Activated CD8-positive, alpha-beta T cell treated with anti-CD3 and anti-CD28 coated beads for 36 hours (primary cell): ENCODE measurements at places on chromosomes 5 and 9. TPM values are rescaled to one million over a fixed set of nuclear protein-coding genes. Genes with fewer than 3 reads are reported as not detected.
A peak's percentile ranks its signal among the peaks of the same experiment; 100 is the strongest.

DNA sequence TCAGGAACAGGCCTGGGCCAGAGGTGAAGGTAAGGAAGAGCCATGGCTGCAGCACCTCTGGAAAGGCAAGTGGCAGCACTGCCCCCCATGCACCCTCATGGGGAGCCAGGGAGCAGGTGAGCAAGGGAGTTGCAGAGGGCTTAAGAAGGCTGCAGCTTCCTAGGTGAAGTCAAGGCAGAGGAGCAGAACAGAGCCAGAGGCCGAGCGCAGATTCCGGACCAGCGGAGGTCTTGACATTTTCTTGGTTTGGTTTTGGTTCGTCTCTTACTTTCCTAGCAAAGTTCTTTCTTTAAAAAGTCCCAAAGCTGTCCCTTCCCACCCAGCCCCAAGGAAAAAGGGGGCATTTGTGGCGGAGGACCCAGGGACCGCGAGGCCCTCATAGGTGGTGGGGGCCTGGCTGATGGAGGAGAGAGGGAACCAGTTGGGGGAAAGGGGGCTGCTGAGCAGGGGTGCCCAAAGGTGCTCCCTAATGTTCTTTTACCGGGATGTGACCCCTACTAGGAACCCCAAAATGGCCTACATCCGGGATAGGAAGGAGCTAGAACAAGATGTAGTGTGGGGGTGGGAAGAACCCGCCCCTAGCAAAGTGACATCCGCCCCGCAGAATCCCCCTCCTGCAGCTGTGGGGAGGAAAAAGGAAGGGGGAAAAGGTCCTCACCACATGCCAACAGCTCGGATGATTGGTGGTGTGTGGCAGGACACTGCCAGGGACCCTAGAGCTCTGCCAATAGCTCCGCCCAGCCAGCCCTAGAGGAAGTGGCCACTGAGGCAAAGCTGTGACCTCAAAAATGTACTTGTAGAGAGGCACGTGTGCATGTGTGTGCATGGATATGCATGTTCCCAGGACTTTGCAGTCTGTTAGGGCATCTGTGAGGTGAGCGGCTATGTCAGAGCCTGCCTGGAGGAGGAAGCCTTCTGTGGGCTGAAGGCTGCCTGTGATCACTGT lies 914 bp upstream of the CD72 start:
- no peaks in the 10 kb centered on the region for H3K36me3 ChIP-seq
- H3K4me1 ChIP-seq = peaks cover 53% of the 10 kb centered on the region
- DNase-seq = peak; percentile 89
- peak overlapping the region; percentile 86 for H3K4me3 ChIP-seq
- no peaks in the 10 kb centered on the region for H3K27me3 ChIP-seq
- H3K27ac ChIP-seq = peak overlapping the region; percentile 96

DNA sequence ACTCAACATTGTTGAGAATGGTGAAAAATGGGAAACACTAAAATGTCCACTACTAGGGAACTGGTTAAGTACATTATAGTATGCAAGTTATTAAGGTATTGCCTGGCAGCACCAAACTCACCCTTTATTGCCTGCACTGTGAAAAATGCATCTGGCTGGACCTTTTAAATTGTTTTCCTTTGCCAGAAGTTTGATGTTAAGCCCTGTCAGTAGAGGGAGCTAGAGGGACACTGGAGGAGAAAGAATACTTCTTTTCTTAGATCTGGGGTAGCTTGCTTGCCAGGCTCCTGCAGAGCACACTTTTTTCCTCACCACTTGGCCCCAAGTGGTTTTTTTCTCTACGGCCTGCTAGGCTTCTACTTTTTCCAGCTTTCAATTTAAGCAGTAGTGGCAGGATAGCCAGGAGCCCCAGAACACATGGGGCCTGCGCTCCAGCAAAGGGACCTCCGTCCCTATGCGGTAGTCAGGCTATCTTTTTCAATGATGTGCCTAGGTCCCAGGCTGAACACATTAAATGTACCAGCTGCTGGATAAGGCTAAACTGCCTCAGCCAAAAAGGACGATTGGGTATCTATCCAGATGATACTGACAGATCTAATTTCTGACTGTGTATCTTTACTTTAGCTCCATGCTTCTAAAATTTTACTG lies 8.0 kb upstream of the HABP4 start:
- H3K27ac ChIP-seq = no peak overlapping the region
- H3K4me1 ChIP-seq = no peaks in the 10 kb centered on the region
- no peak overlapping the region for H3K4me3 ChIP-seq
- DNase-seq = no peak
- H3K36me3 ChIP-seq = no peaks in the 10 kb centered on the region
- H3K27me3 ChIP-seq = no peaks in the 10 kb centered on the region

DNA sequence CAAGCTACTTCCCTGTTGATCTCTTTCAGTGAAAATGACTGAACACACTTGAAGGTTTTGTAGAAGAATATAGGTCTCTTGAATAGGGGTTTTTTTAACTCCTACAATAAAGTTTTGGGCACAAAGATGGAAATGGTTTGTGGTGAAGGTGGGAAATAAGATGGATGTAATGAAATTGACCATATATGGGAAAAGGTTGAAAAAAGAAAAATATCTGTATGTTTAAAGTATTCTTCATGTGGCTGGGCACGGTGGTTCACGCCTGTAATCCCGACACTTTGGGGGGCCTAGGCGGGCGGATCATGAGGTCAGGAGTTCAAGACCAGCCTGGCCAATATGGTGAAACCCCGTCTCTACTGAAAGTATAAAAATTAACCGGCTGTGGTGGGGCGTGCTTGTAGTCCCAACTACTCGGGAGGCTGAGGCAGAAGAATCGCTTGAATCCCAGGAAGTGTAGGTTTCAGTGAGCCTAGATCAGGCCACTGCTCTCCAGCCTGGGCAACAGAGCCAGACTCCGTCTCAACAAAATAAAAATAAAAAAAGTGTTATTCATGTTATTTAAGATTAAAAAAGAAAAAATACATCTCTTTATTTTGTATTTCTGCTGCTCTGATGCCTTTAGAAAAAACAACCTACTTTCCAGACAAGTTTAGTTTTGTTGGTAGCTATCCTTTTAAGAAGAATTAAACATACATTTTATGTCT lies 2.2 kb downstream of the RBM27 start:
- H3K4me1 ChIP-seq = peaks cover 30% of the 10 kb centered on the region
- H3K4me3 ChIP-seq = no peak overlapping the region
- no peaks in the 10 kb centered on the region for H3K27me3 ChIP-seq
- peak overlapping the region; percentile 50 for H3K27ac ChIP-seq

DNA sequence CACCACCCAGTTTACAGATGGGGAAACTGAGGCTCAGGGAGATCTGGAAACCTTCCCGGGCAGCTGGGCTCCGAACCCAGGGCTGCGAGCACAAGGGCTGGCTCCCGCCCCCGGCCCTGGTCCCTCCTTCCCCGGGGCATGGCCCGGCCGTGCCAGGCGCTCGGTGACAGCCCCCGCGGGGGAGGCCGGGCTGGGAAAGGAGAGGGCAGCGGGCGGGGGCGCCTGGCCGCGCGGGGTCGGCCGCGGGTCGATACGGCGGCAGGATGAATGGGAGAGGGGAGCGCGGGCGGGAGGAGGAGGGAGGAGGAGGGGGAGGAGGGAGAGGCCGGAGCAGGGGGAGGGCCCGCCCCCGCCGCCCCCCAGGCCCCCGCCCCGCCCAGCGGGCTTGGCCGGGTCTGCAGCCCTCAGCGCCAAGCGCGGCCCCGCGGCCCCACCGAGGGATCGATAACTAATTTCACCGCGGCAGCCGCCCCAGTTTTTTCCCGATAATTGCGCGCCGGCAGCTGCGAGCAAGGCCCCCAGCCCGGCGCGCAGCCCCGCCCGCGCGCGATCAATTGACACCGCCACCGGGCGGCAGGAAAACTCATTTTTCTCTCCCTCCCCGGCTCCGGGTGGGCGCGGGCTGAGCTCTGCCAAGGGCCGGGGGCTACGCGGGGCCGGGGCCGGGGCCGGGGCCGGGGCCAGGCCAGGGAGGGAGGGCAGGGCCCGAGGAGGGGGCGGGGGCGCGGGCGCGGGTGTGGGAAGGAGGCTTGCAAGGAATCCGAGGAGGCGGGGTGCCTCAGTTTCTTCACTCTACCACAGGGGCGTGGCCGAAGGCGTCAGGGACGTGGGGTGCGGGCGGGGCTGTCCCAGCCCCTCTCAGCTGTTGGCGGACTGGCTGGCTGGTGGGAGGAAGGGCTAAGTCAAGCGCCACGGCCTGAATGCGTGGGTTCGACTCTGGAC lies 52.1 kb downstream of the C9orf50 start:
- DNase-seq = peak; percentile 22
- no peak overlapping the region for H3K27ac ChIP-seq
- peak overlapping the region; percentile 43 for H3K4me3 ChIP-seq
- peaks cover 5% of the 10 kb centered on the region for H3K36me3 ChIP-seq
- H3K27me3 ChIP-seq = peaks cover 22% of the 10 kb centered on the region
- H3K4me1 ChIP-seq = peaks cover 26% of the 10 kb centered on the region

OLFML2A gene
- total RNA-seq = not detected

- H3K27me3 ChIP-seq = peaks cover 17% of the 10 kb centered on the region
- H3K36me3 ChIP-seq = no peaks in the 10 kb centered on the region
- H3K4me3 ChIP-seq = no peak overlapping the region
- no peaks in the 10 kb centered on the region for H3K4me1 ChIP-seq
- DNase-seq = no peak
Measured at GRCh38 chr9:124793015-124793541, 16.1 kb downstream of the OLFML2A start.

C5orf34 gene
- total RNA-seq = 10.5 TPM

DNA sequence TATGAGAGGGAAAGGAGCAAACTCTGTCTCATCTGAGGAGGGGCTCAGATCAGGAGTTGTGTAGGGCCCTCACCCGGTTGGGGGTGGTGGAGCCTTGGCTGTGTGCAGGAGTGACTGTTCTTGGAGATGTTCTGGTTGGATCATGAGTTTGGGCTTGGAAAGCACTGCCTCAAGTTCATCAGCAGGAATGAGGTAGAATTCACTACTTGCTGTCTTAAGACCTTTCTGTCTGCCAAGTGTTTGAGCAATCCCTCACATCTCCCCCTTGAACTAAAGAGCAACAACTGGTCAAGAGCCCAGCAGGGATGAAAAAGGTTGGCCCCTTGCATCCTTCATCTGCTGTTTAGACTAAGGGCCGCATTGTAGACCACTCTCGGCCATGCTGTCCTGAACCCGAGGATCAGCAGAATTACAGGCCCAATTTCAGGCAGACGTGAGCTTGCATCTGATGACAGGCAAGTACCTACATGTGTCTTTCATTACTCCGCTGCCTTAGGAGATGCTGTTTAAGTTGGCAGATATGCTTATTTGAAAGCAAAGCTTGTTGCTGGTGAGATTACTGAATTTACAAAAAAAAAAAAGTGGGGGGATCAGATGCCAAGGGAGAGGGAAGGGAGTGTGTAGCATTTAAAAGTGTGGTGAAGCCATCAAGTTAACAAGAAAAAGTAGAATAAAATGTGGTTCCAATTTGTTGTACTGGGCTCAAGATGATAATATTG lies 36.4 kb downstream of the PIK3R1 start:
- H3K27ac ChIP-seq = peak overlapping the region; percentile 54
- peaks cover 81% of the 10 kb centered on the region for H3K4me1 ChIP-seq
- no peak overlapping the region for H3K4me3 ChIP-seq
- H3K27me3 ChIP-seq = no peaks in the 10 kb centered on the region

- no peaks in the 10 kb centered on the region for H3K36me3 ChIP-seq
- H3K4me3 ChIP-seq = no peak overlapping the region
- H3K4me1 ChIP-seq = peaks cover 5% of the 10 kb centered on the region
- no peak overlapping the region for H3K27ac ChIP-seq
- peaks cover 40% of the 10 kb centered on the region for H3K27me3 ChIP-seq
Measured at GRCh38 chr5:35233121-35233520, 2.8 kb upstream of the PRLR start.

DNA sequence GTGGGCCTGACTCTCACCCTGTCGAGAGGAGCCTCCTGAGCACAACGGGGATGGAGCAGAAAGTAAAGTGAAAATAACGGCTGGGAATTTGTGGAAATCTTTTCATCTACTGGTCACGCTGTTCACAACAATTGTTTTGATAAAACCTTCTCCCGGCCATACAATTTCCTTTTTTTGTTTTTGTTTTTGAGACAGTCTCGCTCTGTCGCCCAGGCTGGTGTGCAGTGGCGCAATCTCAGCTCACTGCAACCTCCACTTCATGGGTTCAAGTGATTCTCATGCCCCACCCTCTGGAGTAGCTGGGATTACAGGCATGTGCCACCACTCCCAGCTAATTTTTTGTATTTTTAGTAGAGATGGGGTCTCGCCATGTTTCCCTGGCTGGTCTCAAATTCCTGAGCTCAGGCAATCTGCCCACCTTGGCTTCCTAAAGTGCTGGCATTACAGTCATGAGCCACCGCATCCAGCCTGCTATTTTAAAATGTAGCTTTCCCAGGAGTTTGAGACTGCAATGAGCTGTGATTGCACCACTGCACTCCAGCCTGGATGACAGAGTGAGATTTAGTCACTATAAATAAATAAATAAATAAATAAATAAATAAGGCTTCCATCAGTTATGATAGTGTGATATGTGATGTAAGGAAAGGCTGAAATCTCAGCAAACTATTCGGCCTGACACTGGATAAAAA lies 73.5 kb upstream of the PTGER4 start:
- peak overlapping the region; percentile 14 for H3K4me3 ChIP-seq
- no peak for DNase-seq
- no peaks in the 10 kb centered on the region for H3K36me3 ChIP-seq
- H3K4me1 ChIP-seq = peaks cover 36% of the 10 kb centered on the region
- no peaks in the 10 kb centered on the region for H3K27me3 ChIP-seq

- no peak for DNase-seq
- peaks cover 61% of the 10 kb centered on the region for H3K4me1 ChIP-seq
- no peak overlapping the region for H3K4me3 ChIP-seq
- H3K36me3 ChIP-seq = peaks cover 15% of the 10 kb centered on the region
- H3K27me3 ChIP-seq = no peaks in the 10 kb centered on the region
- H3K27ac ChIP-seq = peak overlapping the region; percentile 31
Measured at GRCh38 chr9:128088253-128088945, 20.4 kb downstream of the SLC25A25 start.

DNA sequence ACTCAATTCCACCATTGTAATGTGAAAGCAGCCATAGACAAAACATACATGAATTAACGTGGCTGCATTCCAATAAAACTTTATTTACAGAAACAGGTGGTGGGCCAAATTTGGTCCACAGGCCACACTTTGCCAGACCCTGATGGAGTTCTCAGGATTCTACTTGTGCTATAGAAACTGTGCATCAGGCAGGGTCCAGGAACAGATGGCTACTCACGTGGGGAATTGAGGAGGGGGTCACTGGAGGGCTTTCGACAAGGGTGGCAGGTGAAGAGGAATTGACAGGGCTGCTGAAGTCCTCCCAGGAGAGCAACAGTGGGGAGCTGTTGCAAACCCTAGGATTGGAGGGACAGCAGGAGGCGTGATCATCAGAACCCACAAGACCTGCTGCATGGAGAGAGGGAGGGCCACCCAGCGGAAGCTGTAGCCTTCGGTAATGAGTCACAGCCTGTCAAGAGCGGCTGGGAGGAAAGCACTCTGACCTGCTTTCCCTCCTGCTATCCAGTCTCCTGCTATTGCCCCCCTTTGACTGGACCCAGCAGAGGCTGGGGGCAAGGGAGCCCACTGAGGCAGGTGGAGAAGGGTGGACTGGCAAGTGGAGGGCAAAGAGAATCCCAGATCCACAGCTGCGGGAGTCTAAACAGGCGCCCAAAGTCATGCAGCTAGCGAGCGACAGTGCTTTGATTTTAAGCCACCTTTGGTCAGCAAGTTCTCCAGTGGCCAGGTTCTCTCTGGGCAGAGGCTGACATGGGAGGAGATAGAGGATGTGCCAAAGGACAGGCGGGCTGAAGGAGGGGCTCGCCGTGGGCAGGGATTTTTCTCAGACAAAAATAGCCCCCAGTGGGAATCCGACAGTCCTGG lies 138.3 kb upstream of the SMIM23 start:
- H3K4me1 ChIP-seq = no peaks in the 10 kb centered on the region
- no peaks in the 10 kb centered on the region for H3K27me3 ChIP-seq
- no peak overlapping the region for H3K27ac ChIP-seq
- DNase-seq = no peak

GRCh38 chr9:113454914-113455761 lies 8.4 kb upstream of the RGS3 start:
- peak; percentile 22 for DNase-seq
- H3K27me3 ChIP-seq = no peaks in the 10 kb centered on the region
- peak overlapping the region; percentile 18 for H3K27ac ChIP-seq
- H3K36me3 ChIP-seq = no peaks in the 10 kb centered on the region
- no peak overlapping the region for H3K4me3 ChIP-seq

CSF1R gene
- total RNA-seq = not detected

MEIKIN gene
- not detected for total RNA-seq
